Stimulated activated CD4-positive, alpha-beta T cell treated with anti-CD3 and anti-CD28 coated beads, Interleukin-15, amount 100 ng/mL, for 24 hours (primary cell): ENCODE measurements at places on chromosomes 7 and 10.
A peak's percentile ranks its signal among the peaks of the same experiment; 100 is the strongest.

- DNase-seq = no peak
Measured at GRCh38 chr7:138867744-138868143, 69.7 kb upstream of the ATP6V0A4 start.

DNA sequence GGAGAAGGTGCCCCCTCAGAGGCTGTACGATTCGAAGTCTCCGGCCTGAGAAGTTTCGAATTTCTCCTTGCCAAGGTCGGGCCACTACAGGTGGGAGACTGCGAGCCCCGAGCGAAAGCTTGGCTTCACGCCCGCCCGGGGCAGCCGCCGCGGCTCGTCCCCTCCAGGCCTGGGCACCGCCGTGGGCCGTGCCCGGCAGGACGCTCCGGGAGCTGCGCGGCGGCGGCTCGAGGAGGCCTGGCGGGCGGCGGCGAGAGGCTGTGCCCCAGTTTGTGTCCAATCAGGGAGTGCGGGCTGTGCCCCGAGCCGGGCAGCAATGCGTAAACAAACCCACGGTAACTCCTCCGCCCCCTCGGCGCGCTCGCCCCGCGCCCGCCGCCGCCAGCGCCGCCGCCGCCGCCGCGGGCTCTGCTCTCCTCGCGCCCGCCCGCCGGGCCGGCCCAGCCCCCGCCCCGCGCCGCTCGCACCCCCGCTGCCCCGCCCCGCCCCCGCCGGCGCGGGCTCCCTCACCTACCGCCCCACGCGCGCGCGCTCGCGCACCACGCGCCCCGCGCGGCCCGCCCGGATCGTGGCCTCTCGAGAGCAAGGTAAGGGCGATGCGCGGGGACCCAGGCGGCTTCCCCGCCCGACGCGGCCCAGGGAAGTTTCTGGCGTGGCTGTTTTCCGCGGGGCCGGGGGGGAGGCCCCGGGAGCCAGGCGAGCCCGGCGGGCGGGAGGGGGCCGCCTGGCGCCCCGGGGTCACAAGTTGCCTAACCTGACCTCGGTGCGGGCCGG lies 57.8 kb upstream of the PCGF5 start:
- peak; percentile 75 for DNase-seq

GRCh38 chr10:114206902-114207301 lies 27.7 kb downstream of the TDRD1 start:
- DNase-seq = no peak

- DNase-seq = no peak
Measured at GRCh38 chr7:115043605-115044004, 121.7 kb downstream of the MDFIC start.

GRCh38 chr7:147547252-147547897 lies 1043.2 kb upstream of the C7orf33 start:
- peak; percentile 6 for DNase-seq

- no peak for DNase-seq
Measured at GRCh38 chr10:131475803-131476202, 164.3 kb upstream of the TCERG1L start.

GRCh38 chr10:14604181-14605142 lies 170.2 kb downstream of the FAM107B start:
- peak; percentile 75 for DNase-seq

- no peak for DNase-seq
Measured at GRCh38 chr10:100807241-100807951, 62.0 kb downstream of the PAX2 start.

DNA sequence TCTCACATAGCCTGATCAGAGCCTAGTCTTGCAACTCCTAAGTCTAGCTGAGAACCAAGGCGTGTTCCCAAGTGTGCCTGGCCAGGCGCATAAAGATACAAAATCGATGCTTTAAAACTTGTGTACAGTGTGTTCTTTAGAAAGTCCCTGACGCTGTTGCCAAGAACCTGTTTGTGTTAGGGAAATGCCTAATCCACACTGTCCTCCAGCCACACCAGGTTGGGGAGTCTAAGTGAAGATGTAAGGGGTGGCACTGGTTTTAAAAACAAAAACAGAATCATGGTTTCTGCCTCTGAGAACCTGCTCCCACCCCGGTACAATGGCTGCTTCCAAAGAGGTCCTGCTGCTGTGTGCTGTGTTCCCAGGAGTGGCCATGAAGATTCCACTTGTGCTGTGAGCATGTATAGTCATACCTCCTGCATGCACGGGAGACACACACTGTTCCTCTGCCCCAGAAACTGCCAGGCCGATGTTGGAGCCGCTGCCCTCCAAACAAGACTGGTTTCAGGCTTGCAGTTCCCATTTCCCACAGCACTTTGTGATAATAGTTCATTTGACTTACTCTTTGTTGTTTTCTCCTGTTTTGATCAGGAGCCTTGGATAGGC lies 88.5 kb downstream of the CCNY start:
- DNase-seq = no peak

DNA sequence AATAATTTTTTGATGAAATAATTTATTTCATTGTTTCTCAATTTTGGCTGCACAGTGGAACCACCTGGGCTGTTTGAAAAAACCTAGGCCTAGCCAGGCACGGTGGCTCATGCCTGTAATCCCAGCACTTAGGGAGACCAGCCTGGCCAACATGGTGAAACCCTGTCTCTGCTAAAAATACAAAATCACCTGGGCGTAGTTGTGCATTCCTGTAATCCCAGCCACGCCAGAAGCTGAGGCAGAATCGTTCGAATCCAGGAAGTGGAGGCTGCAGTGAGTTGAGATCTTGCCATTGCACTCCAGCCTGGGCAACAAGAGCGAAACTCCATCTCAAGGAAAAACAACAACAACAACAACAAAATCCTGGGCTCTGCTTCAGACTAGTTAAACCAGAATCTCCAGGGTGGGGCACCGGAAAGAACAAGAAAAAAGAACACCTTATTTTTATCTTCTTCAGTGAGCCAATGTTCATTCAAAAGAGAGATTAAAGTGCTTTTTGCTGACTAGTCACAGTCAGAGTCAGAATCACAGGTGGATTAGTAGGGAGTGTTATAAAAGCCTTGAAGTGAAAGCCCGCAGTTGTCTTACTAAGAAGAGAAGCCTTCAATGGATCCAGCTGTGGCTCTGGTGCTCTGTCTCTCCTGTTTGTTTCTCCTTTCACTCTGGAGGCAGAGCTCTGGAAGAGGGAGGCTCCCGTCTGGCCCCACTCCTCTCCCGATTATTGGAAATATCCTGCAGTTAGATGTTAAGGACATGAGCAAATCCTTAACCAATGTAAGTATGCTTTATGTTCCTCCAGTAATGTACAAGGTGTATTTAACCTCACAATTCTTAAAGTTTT lies at the start of gene CYP2C18:
Gene CYP2C18, plus strand, starts transcription at position 516 of the 841 bp plus-strand sequence. Its CDS starts 91 bp downstream, at position 607.
- DNase-seq = no peak

GRCh38 chr7:80403686-80404241 lies 108.1 kb downstream of the GNAT3 start:
- DNase-seq = no peak

DNA sequence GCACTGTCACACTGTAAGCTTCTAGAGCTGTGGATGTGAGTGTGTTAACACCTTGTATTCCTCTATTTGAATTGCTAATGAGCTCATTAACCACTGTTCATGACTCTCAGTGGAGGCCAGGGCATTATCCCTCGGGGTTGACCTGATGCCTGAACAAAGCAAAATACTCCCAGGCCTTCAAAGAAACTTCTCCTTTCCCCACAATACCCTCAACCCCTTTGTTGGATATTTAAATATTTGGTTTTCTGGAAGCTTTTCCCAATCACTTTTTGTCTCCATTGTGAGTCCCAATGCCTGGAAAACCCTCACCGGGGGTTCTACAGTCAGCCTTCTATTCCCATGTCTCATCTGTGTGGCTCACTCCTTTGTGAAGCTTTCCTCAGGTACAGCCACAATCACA lies 780.1 kb downstream of the PHTF2 start:
- no peak for DNase-seq

GRCh38 chr7:118995350-118995749 lies 770.8 kb downstream of the ANKRD7 start:
- DNase-seq = no peak

DNA sequence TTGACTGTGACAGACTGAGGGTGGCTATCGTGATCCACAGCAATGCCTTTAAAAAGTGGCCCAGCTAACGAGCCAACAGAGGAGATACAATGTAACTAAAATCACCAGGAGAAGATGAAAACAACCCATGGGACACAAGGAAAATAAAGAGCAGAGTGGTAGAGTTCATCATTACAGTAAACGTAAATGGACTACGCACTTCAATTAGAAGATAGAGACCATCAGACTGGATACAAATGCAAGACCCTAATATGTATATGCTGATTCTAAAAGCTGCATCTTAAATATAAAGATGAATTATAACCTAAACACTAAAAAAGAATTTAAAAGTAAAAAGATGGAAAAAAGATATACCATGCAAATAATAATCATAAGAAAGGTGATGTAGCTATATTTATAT lies 6.6 kb upstream of the STK32C start:
- DNase-seq = no peak

DNA sequence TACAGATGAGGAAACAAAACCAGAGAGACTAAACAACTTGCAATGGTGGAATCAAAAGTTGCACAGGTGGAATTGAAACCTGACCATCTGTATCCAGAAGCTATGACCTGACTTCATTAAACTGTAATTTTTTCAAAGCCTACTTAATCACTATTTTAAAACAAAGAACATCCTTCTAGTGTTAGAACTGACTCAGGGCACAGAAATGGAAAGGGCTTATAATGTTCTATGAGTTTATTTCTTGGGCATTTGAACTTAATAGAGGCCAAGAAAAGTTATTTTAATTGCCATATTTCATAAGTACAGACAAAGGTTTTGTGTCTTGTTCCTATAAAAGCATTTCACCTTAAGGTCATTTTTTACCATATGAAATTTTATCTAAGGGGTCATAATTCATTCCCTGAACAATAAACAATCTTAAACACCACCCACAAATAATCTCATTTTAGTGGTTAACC lies 8.8 kb downstream of the ITGB1 start:
- no peak for DNase-seq

DNA sequence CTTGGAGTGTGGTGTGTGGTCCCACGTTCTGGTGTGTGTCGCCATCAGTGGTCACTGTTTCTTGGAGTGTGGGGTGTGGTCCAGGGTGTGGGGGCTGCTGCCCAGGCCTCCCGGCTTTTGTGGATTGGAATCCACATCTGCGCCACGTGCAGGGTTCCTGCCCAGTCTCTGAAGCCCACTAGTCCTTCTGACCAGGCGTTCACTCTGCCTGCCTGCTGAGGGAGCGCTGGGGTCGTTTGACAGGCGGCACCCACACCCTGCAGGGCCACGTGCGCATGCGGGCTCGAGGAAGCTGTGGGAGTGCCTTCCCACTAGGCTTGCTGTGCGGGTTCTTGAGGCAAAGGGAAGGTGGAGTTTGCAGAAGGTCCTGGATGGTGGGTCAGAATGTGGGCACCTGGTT lies 51.4 kb downstream of the INPP5A start:
- no peak for DNase-seq

GRCh38 chr10:5620223-5620721 lies 46.1 kb downstream of the ASB13 start:
- no peak for DNase-seq

DNA sequence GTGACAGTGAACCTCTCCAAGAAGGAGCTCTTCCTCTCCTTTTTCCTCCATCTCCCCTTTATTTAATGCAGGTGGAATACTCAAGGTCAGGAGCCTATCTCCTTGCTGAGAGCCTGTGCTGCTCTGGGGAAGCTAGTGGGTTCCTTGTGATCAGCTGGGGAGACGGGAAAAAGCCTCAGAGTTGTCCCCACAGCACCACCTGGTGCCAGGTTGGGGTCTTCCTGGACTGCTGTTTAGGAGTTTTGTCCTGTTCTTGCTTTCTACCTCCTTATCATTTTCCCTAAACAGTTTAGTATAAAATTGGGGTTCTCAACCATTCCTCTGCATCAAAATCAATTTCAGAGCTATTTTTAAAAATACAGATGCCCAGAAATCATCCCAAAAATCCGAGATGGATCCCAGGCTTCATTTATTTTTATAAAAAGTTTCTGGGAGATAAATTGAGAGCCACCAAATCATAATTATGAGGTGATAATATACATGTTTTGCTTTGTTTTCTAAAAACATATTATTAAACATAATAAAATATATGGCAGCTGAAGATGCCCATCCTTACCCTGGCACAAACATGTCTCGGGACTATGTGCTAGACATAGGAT lies 44.3 kb downstream of the MACC1 start:
- peak; percentile 34 for DNase-seq

GRCh38 chr7:15236952-15237351 lies 324.9 kb downstream of the AGMO start:
- no peak for DNase-seq

GRCh38 chr10:3162533-3162932 lies 10.0 kb downstream of the PITRM1 start:
- no peak for DNase-seq

DNA sequence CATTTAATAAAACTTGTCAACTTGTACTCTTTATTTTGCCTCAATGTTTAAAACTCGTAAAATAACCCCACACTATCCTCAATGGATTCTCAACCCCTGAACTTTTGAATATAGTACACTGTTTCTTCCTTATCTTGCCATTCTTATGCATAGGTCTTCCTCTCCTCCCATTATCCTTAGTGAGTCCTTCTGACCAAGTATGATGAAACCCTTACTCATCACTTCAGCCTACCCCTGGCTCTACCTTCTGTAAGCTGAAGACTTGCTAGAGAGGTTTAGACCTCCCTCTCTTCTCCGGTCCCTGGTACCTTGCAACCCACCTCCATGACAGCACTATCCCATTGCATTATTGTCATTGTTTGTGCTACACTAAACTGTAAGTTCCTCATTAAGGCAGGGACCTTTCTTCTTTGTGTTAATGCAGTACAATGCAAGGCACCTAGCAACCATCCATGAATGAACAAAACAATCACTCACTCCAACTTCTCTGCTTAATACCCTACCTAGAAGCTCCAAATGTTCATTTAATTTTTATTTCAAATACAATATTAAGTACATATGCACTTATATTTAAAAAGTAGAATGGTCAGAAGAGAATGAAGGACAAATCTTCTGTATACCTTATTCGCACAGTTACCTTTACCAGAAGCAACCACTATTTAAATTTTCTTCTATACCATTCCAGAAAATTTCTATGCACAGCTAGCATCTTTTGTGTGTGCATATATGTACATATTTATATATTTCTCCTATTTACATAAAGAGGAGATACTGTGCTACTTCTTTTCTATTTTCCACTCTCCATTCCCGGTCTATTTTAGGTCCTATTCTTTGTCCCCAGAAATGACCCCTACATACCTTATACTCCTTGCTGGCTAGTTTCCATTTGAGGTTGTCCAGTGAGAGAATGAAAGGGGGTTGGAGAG lies 77.5 kb downstream of the SLC16A9 start:
- DNase-seq = no peak
